ENCODE measurements at places on chromosomes 6 and 20. TPM values are rescaled to one million over a fixed set of nuclear protein-coding genes. Genes with fewer than 3 reads are reported as not detected.

Gene CD109
- total RNA-seq: 20.4 TPM

Gene RIMS1
- total RNA-seq: 3.8 TPM

Gene SYNDIG1
- 0.37 TPM for total RNA-seq

Gene PSORS1C1
- total RNA-seq: 3.2 TPM

Gene RHAG
- total RNA-seq: 0.46 TPM

Gene LHFPL5
- total RNA-seq: not detected

Gene AAR2
- total RNA-seq: 22.6 TPM

Gene BPIFB4
- not detected for total RNA-seq

DNA sequence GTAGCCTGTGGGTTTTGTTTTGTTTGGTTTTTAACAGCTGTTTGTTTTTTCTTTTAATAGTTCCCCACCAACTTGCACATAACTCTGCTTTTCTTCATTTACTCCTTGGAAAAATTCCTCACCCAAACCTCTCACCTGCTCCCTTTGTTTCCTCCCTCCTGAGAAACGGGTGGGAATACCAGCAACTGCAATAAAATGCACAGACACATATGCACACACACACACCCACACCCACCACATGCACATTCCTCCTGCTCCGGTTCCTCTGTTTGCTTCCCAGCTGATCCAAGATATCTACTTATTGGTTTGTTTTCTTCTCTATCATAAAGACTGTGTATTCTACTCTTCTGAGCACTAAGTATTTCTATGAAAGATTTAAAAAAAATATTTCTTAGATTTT, 161.1 kb upstream of the EPHA7 start:
- no peak for DNase-seq
- no peak overlapping the region for H3K27ac ChIP-seq
- no peaks in the 10 kb centered on the region for H3K4me1 ChIP-seq
- no peaks in the 10 kb centered on the region for H3K36me3 ChIP-seq
- no peaks in the 10 kb centered on the region for H3K27me3 ChIP-seq
- H3K4me3 ChIP-seq: no peak overlapping the region

GRCh38 chr20:8536262-8536618, 404.2 kb downstream of the PLCB1 start:
- no peaks in the 10 kb centered on the region for H3K27me3 ChIP-seq
- H3K36me3 ChIP-seq: no peaks in the 10 kb centered on the region
- H3K27ac ChIP-seq: no peak overlapping the region

- H3K4me3 ChIP-seq: no peak overlapping the region
- no peaks in the 10 kb centered on the region for H3K36me3 ChIP-seq
- peaks cover 19% of the 10 kb centered on the region for H3K27me3 ChIP-seq
- H3K4me1 ChIP-seq: peaks cover 8% of the 10 kb centered on the region
- peak overlapping the region; percentile 35 for H3K27ac ChIP-seq
- DNase-seq: peak; percentile 45
These were observed 45.9 kb upstream of the ZNFX1 start for GRCh38 chr20:49323622-49324238.

DNA sequence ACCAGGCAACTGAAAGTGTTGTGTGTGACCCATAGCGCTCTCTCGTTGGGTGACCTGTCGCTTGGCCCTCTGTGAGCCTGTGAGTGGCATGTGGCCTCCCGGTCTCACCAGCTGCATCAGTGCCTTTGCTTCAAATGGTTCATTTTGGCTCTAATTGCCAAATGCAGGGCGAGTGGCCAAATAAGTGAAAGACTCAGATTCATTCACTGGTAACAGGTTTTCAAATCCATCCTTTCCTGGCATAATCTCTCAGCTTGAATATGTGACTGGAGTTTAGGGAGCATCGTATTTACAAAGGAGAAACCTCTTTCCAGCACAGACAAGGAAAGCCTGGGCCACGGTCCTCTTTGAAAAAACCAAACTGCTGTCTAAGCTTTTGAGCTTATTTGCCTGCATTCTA, 321.6 kb upstream of the QKI start:
- H3K36me3 ChIP-seq: no peaks in the 10 kb centered on the region
- DNase-seq: no peak
- H3K4me1 ChIP-seq: no peaks in the 10 kb centered on the region

- no peak overlapping the region for H3K4me3 ChIP-seq
- no peak for DNase-seq
- H3K4me1 ChIP-seq: no peaks in the 10 kb centered on the region
- H3K27me3 ChIP-seq: no peaks in the 10 kb centered on the region
- no peaks in the 10 kb centered on the region for H3K36me3 ChIP-seq
These were observed 146.0 kb upstream of the RAB32 start for GRCh38 chr6:146397638-146398037.

DNA sequence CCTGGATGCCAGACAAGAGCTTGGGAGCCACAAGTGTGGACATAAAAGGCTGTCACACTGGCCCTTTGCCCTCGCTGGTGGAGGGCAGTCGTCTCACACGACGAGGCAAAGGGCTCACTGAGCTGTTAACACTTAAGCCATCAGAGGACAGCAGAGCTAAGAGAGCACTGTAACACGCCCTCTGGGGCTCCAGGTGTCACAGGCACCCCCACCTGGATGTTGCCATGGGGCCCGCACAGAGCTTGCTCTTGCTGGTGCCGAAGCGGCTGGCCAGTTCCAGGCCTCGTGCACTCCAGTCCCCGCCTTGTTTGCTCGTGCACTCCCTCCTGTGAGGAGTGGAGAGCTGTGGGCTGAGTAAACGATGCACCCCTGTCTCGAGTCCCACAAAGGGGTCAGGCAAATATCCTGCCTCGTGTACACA, 37.4 kb downstream of the SLC35D3 start:
- H3K4me1 ChIP-seq: no peaks in the 10 kb centered on the region
- no peak overlapping the region for H3K4me3 ChIP-seq
- no peak overlapping the region for H3K27ac ChIP-seq
- H3K36me3 ChIP-seq: no peaks in the 10 kb centered on the region

DNA sequence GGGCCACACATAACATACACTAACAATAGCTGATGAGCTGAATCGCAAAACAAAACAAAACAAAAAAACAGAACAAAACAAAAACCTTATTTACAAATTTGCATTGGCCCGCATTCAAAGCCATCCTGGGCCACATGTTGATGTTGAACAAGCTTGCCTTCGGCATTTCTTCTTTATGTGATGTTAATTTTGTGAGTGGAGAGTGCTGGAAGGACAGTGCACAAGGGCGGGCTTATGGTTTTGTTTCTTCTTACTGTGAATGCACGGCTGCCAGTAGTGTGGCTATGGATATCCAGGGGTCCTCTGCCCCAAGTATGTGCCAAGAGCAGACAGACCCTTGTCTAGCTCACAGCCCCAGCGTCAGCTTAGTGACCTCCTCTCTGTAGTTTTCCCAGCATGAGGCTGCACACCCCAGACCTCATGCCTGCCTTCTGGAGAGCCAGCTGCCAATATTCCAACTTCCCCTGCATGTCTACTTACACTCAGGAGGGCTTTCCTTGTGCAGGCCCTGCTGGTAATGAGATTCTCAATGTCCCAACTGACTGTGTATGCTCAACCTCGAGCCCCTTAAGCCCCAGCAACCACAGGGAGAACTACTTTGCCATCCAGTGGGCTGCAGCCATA, 24.9 kb downstream of the ZNF292 start:
- H3K27me3 ChIP-seq: no peaks in the 10 kb centered on the region
- H3K4me1 ChIP-seq: peaks cover 2% of the 10 kb centered on the region
- H3K4me3 ChIP-seq: no peak overlapping the region
- DNase-seq: no peak
- no peak overlapping the region for H3K27ac ChIP-seq
- H3K36me3 ChIP-seq: no peaks in the 10 kb centered on the region

- H3K36me3 ChIP-seq: no peaks in the 10 kb centered on the region
- no peak overlapping the region for H3K4me3 ChIP-seq
- H3K27ac ChIP-seq: no peak overlapping the region
- DNase-seq: no peak
- H3K4me1 ChIP-seq: no peaks in the 10 kb centered on the region
These were observed 294.9 kb upstream of the MARCKS start for GRCh38 chr6:113562248-113562647.

- DNase-seq: no peak
- H3K27me3 ChIP-seq: no peaks in the 10 kb centered on the region
- H3K4me3 ChIP-seq: no peak overlapping the region
- H3K27ac ChIP-seq: no peak overlapping the region
These were observed 91.5 kb downstream of the HTR1B start for GRCh38 chr6:77371748-77372147.

DNA sequence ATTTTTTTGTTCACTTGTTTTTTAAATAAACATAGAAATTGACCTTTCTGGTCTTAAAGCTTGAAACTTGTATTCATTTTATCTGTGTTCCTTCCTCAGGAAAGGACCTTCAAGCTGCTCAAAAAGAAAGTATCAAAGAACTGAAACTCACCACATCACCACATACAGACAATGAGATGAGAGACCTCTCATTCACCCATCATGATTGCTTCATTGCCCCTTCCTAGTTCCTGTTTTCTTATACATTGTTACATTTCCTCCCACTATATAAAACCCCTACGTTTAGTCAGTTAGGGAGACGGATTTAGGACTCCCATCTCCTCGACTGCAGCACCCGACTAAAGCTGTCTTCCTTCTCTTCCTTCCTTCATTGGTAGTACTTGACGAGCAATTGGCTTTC, 180.5 kb upstream of the OPRM1 start:
- H3K27me3 ChIP-seq: no peaks in the 10 kb centered on the region
- no peaks in the 10 kb centered on the region for H3K4me1 ChIP-seq
- DNase-seq: no peak
- H3K36me3 ChIP-seq: no peaks in the 10 kb centered on the region
- no peak overlapping the region for H3K27ac ChIP-seq

DNA sequence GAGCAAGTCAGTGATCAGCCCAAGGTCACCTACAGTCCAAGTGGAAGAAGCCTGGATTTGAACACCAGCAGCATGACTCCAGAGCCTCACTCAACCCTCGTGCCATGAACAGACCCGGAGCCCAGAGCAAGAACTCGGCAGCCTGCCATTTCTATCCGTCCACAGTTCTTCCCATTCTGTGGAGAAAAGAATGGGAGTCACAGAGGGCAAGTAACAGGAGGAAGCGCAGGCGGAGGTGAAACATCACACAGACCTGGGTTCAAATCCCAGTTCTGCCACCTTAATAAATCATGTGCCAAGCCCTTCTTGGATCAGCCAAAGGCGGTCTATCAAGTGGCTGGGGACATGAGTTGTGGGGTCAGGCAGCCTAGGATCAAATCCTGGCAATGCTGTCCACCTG, 4.3 kb downstream of the PREX1 start:
- peak overlapping the region; percentile 89 for H3K27ac ChIP-seq
- no peak for DNase-seq
- peaks cover 3% of the 10 kb centered on the region for H3K27me3 ChIP-seq
- H3K36me3 ChIP-seq: no peaks in the 10 kb centered on the region
- peak overlapping the region; percentile 0 for H3K4me3 ChIP-seq

- H3K4me3 ChIP-seq: no peak overlapping the region
- no peak for DNase-seq
- H3K36me3 ChIP-seq: no peaks in the 10 kb centered on the region
- H3K27ac ChIP-seq: no peak overlapping the region
These were observed 79.8 kb downstream of the PRDM1 start for GRCh38 chr6:106165885-106166485.

GRCh38 chr6:4545893-4546292, 230.3 kb upstream of the CDYL start:
- no peak overlapping the region for H3K27ac ChIP-seq
- no peaks in the 10 kb centered on the region for H3K4me1 ChIP-seq
- DNase-seq: no peak
- no peaks in the 10 kb centered on the region for H3K27me3 ChIP-seq
- no peaks in the 10 kb centered on the region for H3K36me3 ChIP-seq
- H3K4me3 ChIP-seq: no peak overlapping the region

- peaks cover 37% of the 10 kb centered on the region for H3K4me1 ChIP-seq
- no peak overlapping the region for H3K27ac ChIP-seq
- peaks cover 49% of the 10 kb centered on the region for H3K27me3 ChIP-seq
- H3K36me3 ChIP-seq: no peaks in the 10 kb centered on the region
- no peak overlapping the region for H3K4me3 ChIP-seq
These were observed 1.4 kb downstream of the TUBB2B start for GRCh38 chr6:3226042-3226441.

- no peaks in the 10 kb centered on the region for H3K36me3 ChIP-seq
- H3K4me3 ChIP-seq: no peak overlapping the region
- no peaks in the 10 kb centered on the region for H3K4me1 ChIP-seq
- no peaks in the 10 kb centered on the region for H3K27me3 ChIP-seq
- no peak for DNase-seq
- no peak overlapping the region for H3K27ac ChIP-seq
These were observed 22.5 kb downstream of the INSM1 start for GRCh38 chr20:20390393-20390792.

GRCh38 chr20:40754339-40754943, 65.4 kb upstream of the MAFB start:
- H3K27ac ChIP-seq: no peak overlapping the region
- H3K4me1 ChIP-seq: peaks cover 9% of the 10 kb centered on the region
- no peak for DNase-seq
- no peak overlapping the region for H3K4me3 ChIP-seq

- no peak overlapping the region for H3K4me3 ChIP-seq
- peaks cover 20% of the 10 kb centered on the region for H3K4me1 ChIP-seq
- no peak overlapping the region for H3K27ac ChIP-seq
- DNase-seq: no peak
- no peaks in the 10 kb centered on the region for H3K27me3 ChIP-seq
- no peaks in the 10 kb centered on the region for H3K36me3 ChIP-seq
These were observed 59.1 kb upstream of the CCN6 start for GRCh38 chr6:111994791-111995190.

- no peak overlapping the region for H3K4me3 ChIP-seq
- DNase-seq: no peak
- H3K27ac ChIP-seq: no peak overlapping the region
- no peaks in the 10 kb centered on the region for H3K36me3 ChIP-seq
These were observed 28.6 kb upstream of the SLC52A3 start for GRCh38 chr20:796921-797320.

DNA sequence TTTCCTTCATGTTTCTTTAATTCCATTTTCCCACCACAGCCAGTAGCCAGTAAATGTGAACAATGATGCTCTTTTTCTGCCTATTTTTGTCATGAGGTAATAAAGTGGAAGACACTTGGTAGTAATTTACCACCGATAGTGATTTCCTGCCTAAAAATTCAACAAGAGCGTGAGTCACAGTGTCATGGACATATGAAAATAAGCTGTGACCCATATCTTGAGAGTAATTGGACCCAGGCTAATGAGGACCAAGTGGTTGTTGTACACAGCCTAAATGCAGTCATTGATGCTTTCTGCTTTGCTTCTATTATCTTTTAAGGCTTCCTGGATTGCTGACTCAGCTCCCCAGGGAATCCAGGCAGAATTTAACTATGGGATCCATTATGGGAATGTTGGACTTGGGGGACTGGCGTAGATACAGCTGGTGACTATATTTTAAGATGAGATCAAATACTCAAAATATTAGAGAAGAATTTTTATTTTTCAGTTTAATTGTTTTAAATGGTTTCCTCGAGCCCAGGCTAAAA, 265.9 kb upstream of the FERMT1 start:
- H3K27me3 ChIP-seq: no peaks in the 10 kb centered on the region
- H3K4me3 ChIP-seq: no peak overlapping the region
- no peak overlapping the region for H3K27ac ChIP-seq
- no peaks in the 10 kb centered on the region for H3K36me3 ChIP-seq
- H3K4me1 ChIP-seq: no peaks in the 10 kb centered on the region
